ENCODE measurements at places on chromosomes 6 and 20. TPM values are rescaled to one million over a fixed set of nuclear protein-coding genes. Genes with fewer than 3 reads are reported as not detected.

Gene BTNL2
- not detected for total RNA-seq

Gene GSTA2
- total RNA-seq, result not detected

Gene ME1
- 20.4 TPM for total RNA-seq

Gene C6orf15
- total RNA-seq, result not detected

Gene ZCCHC3
- 8.4 TPM for total RNA-seq

Gene PLAGL2
- 6.2 TPM for total RNA-seq

DNA sequence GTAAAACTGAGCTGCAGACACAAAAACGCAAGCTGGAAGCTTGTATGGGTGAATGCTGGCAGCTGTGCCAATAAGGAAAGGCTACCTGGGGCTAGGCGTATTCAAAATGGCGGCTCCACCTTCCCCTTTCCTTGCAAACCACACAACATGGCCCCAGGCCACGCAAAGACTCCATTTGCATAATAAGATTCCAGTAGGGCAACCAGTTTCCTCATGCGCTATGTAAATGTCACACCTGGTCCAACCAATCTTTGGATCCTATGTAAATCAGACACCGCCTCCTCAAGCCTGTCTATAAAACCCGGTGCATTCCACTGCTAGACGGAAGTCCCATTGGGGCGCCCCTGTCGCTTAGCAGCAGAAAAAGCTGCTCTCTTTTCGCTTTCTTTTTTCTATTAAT is 505.9 kb upstream of the BTBD3 start:
- H3K27me3 ChIP-seq, result no peaks in the 10 kb centered on the region
- DNase-seq, result no peak
- no peak overlapping the region for H3K27ac ChIP-seq
- no peaks in the 10 kb centered on the region for H3K4me1 ChIP-seq
- H3K4me3 ChIP-seq, result no peak overlapping the region

GRCh38 chr20:10864076-10864672 is 190.4 kb upstream of the JAG1 start:
- DNase-seq, result no peak
- H3K27me3 ChIP-seq, result no peaks in the 10 kb centered on the region
- H3K27ac ChIP-seq, result peak overlapping the region; percentile 86
- H3K36me3 ChIP-seq, result no peaks in the 10 kb centered on the region
- H3K4me3 ChIP-seq, result peak overlapping the region; percentile 37

DNA sequence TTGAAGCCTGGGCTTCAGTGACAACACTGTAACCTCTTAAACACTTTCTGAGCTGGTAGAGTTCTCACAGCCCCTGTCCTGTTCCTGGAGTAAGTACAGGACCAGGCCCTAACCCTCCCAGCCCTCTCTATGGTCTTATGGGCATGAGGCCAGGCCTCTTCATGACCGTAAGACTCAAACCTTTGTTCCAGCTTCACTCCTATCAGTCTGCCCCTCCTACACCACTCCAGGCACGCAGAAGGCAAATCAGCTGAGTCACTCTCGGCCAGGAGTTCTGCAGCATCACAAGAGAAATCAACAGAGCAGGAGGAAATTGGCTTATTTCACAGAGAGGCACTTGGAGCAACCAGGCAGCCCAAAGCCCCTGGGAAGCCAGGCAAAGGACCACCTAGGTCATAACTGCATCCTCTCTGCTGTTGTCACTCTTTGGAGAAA is 25.3 kb upstream of the CHD6 start:
- H3K27ac ChIP-seq, result peak overlapping the region; percentile 63
- peaks cover 21% of the 10 kb centered on the region for H3K4me1 ChIP-seq
- H3K27me3 ChIP-seq, result no peaks in the 10 kb centered on the region
- no peaks in the 10 kb centered on the region for H3K36me3 ChIP-seq

DNA sequence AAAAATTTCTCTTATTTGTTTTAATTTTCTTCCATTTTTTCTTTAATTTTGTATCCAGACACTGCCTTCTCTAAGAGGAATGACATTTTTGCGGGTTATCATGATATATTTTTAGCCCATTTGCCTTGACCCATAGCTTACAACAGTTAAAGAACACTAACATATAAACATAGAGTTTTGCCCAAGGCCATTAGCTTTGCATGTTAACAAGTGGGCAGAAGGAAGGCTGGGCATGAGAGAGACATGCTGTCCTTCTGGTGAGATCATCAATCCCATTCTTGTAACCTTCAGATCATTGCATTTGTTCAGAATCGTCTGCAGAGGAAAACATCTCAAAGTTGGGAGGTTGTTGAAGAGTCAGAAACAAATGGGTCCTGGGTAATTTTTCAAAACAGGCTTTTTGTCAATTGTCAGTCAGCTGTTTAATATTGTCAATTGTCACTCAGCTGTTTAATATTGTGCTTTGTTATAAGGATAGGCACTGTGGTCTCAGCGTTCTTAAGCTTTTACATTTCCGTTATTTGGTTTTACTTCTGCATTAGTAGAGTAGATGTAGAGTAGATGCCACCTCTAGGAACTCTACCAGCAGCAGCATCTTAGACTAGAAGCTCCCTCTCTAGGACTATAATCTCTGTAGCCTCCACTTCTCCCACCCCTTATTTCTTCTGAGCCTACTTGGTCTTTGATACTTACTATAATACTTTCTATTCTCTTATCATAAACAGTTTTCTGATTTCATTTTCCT is 243.1 kb downstream of the ESR1 start:
- H3K36me3 ChIP-seq, result no peaks in the 10 kb centered on the region
- H3K27ac ChIP-seq, result no peak overlapping the region
- H3K4me1 ChIP-seq, result no peaks in the 10 kb centered on the region
- no peak for DNase-seq
- H3K4me3 ChIP-seq, result no peak overlapping the region
- no peaks in the 10 kb centered on the region for H3K27me3 ChIP-seq

GRCh38 chr6:54335871-54336270 is 27.6 kb downstream of the TINAG start:
- H3K36me3 ChIP-seq, result no peaks in the 10 kb centered on the region
- no peaks in the 10 kb centered on the region for H3K4me1 ChIP-seq
- no peak for DNase-seq
- H3K27ac ChIP-seq, result no peak overlapping the region

DNA sequence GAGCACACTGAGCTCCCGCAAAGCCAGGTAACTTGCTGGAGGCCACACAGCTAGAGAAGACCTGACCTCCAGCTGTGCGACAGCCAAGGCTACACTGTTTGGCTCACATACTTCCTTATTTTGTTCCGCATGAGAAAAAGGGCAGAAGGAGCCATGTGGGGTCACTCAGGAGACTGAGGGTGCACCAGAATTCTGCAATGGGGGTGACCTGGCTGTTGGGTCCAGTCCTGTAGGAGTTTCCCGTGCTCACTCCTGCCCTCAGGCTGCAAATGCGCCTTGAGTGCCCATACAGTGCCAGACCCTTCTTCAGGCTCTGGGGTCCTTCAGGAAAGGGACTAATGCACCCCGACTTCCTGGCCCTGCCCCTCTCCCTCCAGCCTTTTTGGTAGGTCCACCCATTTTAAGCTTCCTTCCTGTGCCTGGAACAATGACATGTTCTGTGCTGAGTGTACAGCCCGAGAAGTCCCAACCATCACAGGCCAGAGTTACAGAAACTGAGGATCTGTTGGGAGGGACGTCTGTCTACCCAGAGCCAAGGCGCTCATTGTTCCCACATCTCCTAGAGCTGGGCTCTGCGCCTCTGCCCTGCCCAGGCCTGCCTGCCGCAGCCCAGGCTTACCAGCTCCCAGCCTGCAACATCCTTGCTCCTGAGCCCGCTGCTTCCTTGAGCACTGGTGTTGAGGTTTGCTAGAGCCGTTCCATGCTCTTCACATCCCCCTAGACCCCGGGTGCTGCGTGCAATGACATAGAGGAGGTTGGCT is 33.5 kb upstream of the CD93 start:
- H3K36me3 ChIP-seq, result no peaks in the 10 kb centered on the region
- peaks cover 27% of the 10 kb centered on the region for H3K4me1 ChIP-seq
- no peaks in the 10 kb centered on the region for H3K27me3 ChIP-seq
- peak overlapping the region; percentile 81 for H3K27ac ChIP-seq
- no peak overlapping the region for H3K4me3 ChIP-seq
- DNase-seq, result no peak

DNA sequence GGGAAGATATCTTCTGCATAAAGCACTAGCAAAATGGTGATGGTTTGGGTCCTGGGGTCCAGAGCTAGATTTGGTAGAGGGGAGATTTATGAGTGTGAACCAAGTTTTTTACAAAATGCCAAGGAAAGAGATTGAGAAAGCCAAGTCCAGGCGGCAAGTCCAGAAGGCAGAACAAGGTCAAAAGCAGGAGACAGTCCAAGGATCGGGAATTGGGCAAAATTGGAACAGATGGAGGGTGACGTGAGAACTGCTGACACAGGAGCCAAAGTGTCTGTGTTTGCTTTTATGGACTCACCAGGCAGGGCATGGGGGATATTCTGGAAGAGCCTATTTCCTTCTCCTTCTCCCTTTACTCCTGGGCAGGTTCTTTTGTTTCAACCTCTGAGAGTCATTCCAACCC is 4.1 kb downstream of the NHLRC1 start:
- H3K36me3 ChIP-seq, result no peaks in the 10 kb centered on the region
- DNase-seq, result no peak
- H3K27ac ChIP-seq, result no peak overlapping the region
- H3K4me3 ChIP-seq, result no peak overlapping the region

DNA sequence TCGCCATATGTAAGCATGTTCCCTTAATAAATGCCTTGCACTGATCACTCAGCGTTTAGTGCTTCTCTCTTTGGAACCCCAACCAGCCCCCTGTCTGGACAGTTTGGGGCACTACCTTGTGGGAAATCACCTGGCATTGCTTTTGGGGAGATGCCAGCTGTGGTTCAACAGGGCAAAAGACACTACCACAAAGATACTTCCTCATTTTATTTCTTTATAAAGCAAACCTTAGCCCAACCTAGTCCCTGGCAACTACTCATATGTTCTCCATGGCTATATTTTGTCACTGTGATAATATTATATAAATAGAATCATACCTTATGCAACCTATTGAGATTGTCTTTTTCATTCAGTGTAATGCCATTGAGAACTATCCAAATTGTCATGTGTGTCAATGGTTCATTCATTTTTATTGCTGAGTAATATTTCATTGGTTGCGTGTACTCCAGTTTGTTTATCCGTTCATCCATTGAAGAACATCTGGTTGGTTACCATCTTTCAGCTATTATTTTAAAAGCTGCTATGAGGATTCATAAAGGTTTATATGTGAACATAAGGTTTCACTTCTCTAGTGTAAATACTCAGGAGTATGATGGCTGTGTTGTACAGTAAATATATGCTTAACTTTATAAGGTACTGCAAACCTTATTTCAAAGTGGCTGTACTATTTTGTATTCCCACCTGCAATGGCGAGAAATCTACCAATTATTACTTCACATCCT is 114.8 kb downstream of the MOXD1 start:
- H3K4me1 ChIP-seq, result no peaks in the 10 kb centered on the region
- no peaks in the 10 kb centered on the region for H3K36me3 ChIP-seq
- H3K27ac ChIP-seq, result no peak overlapping the region
- no peak for DNase-seq
- no peaks in the 10 kb centered on the region for H3K27me3 ChIP-seq
- no peak overlapping the region for H3K4me3 ChIP-seq

- H3K4me3 ChIP-seq, result no peak overlapping the region
- no peak for DNase-seq
- no peaks in the 10 kb centered on the region for H3K27me3 ChIP-seq
- no peak overlapping the region for H3K27ac ChIP-seq
- H3K4me1 ChIP-seq, result peaks cover 6% of the 10 kb centered on the region
Observed at GRCh38 chr20:445514-446336, 16.6 kb downstream of the TBC1D20 start.

- H3K27ac ChIP-seq, result peak overlapping the region; percentile 64
- peaks cover 80% of the 10 kb centered on the region for H3K4me1 ChIP-seq
- H3K4me3 ChIP-seq, result no peak overlapping the region
- no peaks in the 10 kb centered on the region for H3K27me3 ChIP-seq
- H3K36me3 ChIP-seq, result no peaks in the 10 kb centered on the region
Observed at GRCh38 chr20:51126337-51126736, 103.4 kb upstream of the KCNG1 start.

- no peaks in the 10 kb centered on the region for H3K27me3 ChIP-seq
- no peak overlapping the region for H3K27ac ChIP-seq
- H3K36me3 ChIP-seq, result no peaks in the 10 kb centered on the region
- no peak overlapping the region for H3K4me3 ChIP-seq
Observed at GRCh38 chr6:145383428-145383827, 351.9 kb downstream of the EPM2A start.

DNA sequence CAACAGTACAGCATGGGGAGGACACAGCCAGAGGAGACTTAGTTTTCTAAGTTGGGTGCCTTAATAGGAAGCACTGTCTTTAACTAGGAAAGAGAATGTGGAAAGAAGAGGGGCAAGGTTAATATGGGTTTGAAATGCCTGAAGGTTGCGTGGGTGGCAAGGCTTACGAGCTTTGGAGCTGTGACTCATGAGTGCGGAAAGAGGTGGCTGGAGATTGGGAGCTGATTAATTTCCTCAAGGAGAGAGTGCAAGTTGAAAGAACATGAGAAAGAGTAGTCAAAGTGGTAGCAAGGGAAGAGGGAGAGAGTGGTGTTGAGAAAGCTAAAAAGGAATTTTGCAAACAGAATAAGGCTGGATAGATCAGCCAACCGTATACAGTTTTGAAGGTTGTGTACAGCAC is 315.1 kb upstream of the PRND start:
- no peak for DNase-seq
- H3K36me3 ChIP-seq, result no peaks in the 10 kb centered on the region
- no peaks in the 10 kb centered on the region for H3K27me3 ChIP-seq
- no peak overlapping the region for H3K27ac ChIP-seq
- H3K4me1 ChIP-seq, result no peaks in the 10 kb centered on the region
- no peak overlapping the region for H3K4me3 ChIP-seq
